ENCODE measurements at places on chromosomes 6 and 20. TPM values are rescaled to one million over a fixed set of nuclear protein-coding genes. Genes with fewer than 3 reads are reported as not detected.

- H3K4me3 ChIP-seq: no peak overlapping the region
- H3K4me1 ChIP-seq: no peaks in the 10 kb centered on the region
- H3K27ac ChIP-seq: no peak overlapping the region
- no peaks in the 10 kb centered on the region for H3K36me3 ChIP-seq
- DNase-seq: no peak
- H3K27me3 ChIP-seq: peaks cover 8% of the 10 kb centered on the region
Measured at GRCh38 chr6:40287296-40287850, 299.8 kb downstream of the LRFN2 start.

GRCh38 chr6:30267423-30267822 is 54.2 kb upstream of the TRIM26 start:
- no peak overlapping the region for H3K4me3 ChIP-seq
- DNase-seq: no peak
- H3K36me3 ChIP-seq: peaks cover 2% of the 10 kb centered on the region
- H3K27ac ChIP-seq: no peak overlapping the region
- no peaks in the 10 kb centered on the region for H3K4me1 ChIP-seq
- no peaks in the 10 kb centered on the region for H3K27me3 ChIP-seq

DNA sequence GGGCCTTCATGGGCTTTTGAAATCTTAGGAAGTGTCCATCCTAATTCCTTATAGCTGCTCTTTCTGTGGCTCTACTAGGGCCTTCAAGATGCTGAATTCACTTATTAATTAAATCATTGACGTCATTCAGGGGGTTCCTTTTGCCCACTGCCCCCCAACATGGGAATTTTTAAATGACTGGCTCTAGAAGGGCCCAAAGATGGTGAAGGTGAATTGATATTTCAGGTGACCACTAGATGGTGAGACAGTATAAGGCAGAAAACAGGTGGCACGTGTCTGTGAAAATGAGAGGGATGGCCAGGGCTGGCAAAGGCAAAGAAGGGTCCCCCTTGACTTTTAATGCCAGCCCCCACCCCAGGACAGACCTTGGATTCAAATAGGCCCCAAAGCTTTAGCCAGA is 11.8 kb downstream of the GNAS start:
- no peaks in the 10 kb centered on the region for H3K4me1 ChIP-seq
- no peak overlapping the region for H3K4me3 ChIP-seq
- H3K27me3 ChIP-seq: peaks cover 12% of the 10 kb centered on the region
- no peaks in the 10 kb centered on the region for H3K36me3 ChIP-seq
- H3K27ac ChIP-seq: no peak overlapping the region

DNA sequence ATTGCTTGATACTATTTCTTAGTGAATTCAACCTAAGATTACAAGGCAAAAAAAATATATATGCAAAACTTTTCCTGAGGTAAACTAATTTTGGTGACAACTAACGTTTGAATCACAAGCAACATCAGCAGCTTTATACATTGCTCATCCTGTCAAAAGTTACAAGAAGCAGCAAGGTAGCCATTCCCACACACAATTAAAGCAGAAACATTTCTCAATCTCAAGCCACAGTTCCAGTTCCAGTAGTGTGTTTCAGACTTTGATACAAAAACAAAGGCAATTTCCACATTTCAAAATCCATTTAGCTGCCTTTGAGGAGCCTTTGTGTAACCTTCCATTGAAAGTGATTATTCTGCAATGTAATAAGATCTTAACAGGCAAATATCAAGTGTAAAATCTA is 191.0 kb downstream of the WDR27 start:
- no peaks in the 10 kb centered on the region for H3K27me3 ChIP-seq
- H3K4me1 ChIP-seq: no peaks in the 10 kb centered on the region
- H3K4me3 ChIP-seq: no peak overlapping the region
- no peaks in the 10 kb centered on the region for H3K36me3 ChIP-seq
- DNase-seq: no peak

DNA sequence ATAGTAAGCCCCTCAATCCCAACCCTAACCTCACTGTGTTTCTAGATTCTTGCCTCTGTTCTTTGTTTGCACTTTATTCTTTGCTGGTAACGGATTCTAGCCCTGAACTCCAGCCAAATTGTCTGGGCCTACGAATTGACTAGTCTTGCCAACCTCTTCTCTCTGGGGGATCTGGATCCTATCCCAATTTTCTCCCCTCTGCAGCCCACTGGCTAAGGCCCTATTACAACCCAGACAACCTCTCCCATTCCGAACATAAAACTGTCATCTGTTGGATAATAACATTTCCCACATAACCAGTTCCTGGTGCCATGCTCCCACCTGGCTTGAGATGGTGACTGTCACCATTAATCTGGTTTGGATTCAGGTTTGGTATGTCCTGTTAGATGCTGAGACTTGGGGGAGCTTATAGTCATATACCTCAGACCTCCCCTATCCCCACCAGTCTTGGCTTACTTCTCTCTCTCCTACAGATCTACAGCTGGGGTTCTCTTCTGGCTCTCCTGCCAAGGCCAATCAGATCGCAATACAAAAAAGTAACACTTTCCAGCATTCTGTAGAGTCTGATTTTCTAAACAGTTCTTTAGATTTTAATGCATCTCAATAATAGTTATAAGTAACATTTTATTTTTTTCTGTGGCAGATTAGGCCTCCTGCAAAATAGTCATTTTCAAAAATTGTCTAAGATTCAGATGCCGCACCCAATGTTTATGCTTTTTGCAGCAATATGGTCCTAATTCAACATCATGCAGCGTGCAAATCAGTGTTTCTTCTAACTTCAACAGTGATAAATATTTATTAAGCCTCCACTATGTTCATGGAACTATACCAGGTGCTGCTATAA is 29.8 kb upstream of the AHI1 start:
- H3K36me3 ChIP-seq: no peaks in the 10 kb centered on the region
- H3K27ac ChIP-seq: no peak overlapping the region
- no peak overlapping the region for H3K4me3 ChIP-seq
- DNase-seq: no peak

DNA sequence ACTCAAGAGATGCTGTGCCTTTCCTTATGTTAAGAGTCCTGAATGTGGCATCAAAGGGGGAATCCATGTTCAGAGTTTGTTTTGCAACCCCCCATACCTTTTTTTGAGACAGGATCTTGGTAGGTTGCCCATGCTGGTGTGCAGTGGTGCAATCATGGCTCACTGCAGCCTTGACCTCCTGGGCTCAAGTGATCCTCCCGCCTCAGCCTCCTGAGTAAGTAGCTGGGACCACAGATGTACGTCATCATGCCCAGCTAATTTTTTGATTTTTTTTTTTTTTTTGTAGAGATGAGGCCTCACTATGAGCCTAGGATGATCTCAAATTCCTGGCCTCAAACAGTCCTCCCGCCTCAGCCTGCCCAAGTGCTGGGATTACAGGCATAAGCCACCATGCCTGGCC is 16.5 kb downstream of the PTPRA start:
- no peak for DNase-seq
- H3K36me3 ChIP-seq: no peaks in the 10 kb centered on the region
- no peaks in the 10 kb centered on the region for H3K27me3 ChIP-seq
- H3K27ac ChIP-seq: no peak overlapping the region
- peaks cover 4% of the 10 kb centered on the region for H3K4me1 ChIP-seq
- H3K4me3 ChIP-seq: no peak overlapping the region

GRCh38 chr20:23265226-23265625 is 85.4 kb upstream of the NXT1 start:
- no peaks in the 10 kb centered on the region for H3K36me3 ChIP-seq
- no peaks in the 10 kb centered on the region for H3K4me1 ChIP-seq
- H3K4me3 ChIP-seq: no peak overlapping the region
- peaks cover 19% of the 10 kb centered on the region for H3K27me3 ChIP-seq

DNA sequence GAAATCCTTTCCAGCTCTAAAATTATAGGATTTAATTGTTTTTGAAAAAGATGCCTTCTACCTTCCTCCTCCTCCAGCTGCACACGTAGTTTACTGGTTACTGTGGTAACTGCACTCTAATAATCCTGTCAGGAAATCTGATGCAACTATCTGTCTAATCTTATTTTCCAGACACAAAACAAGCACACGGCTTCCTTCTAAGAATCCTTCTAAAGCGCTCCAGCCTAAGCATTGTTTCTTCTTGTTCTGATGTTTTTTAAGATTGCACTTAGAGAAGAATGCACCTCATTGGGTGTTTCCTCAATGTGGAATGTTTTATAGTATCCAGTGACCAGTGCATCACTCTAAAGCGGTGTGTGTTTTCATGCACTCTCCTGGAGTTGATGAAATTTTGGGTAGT is 63.6 kb downstream of the CARMIL1 start:
- no peak overlapping the region for H3K4me3 ChIP-seq
- no peak overlapping the region for H3K27ac ChIP-seq
- DNase-seq: no peak
- no peaks in the 10 kb centered on the region for H3K36me3 ChIP-seq
- H3K4me1 ChIP-seq: no peaks in the 10 kb centered on the region

- H3K4me3 ChIP-seq: no peak overlapping the region
- no peaks in the 10 kb centered on the region for H3K27me3 ChIP-seq
- H3K27ac ChIP-seq: no peak overlapping the region
- no peaks in the 10 kb centered on the region for H3K4me1 ChIP-seq
- DNase-seq: no peak
- H3K36me3 ChIP-seq: no peaks in the 10 kb centered on the region
Measured at GRCh38 chr6:17740559-17741220, 34.0 kb upstream of the NUP153 start.

DNA sequence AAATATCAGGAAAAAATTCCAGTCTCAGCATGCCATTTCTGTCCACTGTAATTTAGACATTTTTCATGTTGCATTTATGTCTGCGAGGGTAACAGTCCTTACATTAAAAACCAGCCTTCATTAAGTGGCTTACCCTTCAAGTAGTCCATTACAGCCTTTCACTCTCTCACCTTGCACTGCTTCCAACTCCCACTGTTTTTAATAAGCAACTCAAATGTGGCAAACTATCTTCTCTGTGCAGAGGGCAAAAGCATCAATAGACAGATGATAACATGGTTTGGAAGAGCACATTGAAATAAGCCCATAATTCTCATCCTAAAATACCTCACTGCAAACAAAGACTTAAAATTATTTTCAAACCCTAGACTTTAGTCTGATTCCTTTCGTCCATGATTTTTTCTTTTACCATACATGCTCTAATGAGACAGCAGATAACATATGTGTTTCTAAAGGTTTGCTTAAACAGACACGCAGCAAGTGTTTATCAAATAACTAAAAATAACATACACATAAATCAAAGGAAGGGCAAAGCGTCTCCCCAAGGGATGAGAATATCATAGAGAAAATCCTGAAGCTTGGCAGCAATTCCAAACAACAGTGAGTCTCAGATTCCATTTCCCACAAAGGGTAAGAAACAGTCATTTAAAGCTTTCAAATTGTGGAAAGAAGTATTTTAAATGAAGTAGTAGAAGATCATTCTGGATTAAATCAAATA is 130.4 kb downstream of the PTPRK start:
- H3K27me3 ChIP-seq: no peaks in the 10 kb centered on the region
- no peak overlapping the region for H3K4me3 ChIP-seq
- H3K36me3 ChIP-seq: no peaks in the 10 kb centered on the region
- no peak for DNase-seq

DNA sequence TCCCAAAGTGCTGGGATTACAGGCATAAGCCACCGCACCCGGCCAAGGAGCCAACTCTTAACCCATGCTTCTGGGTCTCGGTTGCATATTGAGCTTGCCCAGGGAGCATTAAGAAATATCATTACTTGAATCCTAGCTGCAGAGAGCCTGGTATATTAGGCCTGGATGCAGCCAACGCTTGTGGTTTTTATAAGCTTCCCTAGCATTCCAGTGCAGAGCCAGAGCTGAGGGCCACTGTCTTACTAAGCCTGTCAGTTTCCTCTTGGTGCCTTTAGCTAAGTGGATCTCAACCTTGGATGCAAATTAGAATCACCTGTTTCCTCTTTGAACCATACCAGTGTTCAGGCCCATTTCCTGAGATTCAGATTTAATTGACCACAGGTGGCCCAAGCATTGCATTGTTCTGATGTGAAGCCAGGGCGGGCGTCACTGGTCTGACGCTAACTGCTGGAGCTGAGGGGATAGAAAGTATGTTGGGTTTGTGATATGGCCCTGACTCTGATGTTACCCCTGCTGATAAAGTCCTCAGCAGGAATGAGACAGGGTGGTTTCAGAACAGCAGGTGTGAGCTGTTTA is 76.3 kb downstream of the BTBD3 start:
- H3K36me3 ChIP-seq: no peaks in the 10 kb centered on the region
- DNase-seq: no peak
- no peak overlapping the region for H3K27ac ChIP-seq
- no peaks in the 10 kb centered on the region for H3K4me1 ChIP-seq
- H3K4me3 ChIP-seq: no peak overlapping the region

GRCh38 chr6:85017352-85017751 is 253.0 kb upstream of the TBX18 start:
- DNase-seq: no peak
- H3K4me3 ChIP-seq: no peak overlapping the region
- no peaks in the 10 kb centered on the region for H3K36me3 ChIP-seq

- no peak overlapping the region for H3K27ac ChIP-seq
- no peaks in the 10 kb centered on the region for H3K4me1 ChIP-seq
- H3K4me3 ChIP-seq: no peak overlapping the region
Measured at GRCh38 chr20:8260837-8261251, 128.8 kb downstream of the PLCB1 start.

GRCh38 chr6:137754866-137755265 is 112.2 kb upstream of the TNFAIP3 start:
- H3K27ac ChIP-seq: no peak overlapping the region
- no peak overlapping the region for H3K4me3 ChIP-seq
- H3K4me1 ChIP-seq: no peaks in the 10 kb centered on the region
- DNase-seq: no peak

GRCh38 chr20:21520702-21521595 is 7.1 kb upstream of the NKX2-2 start:
- H3K4me3 ChIP-seq: no peak overlapping the region
- no peak for DNase-seq
- no peak overlapping the region for H3K27ac ChIP-seq
- no peaks in the 10 kb centered on the region for H3K4me1 ChIP-seq
- no peaks in the 10 kb centered on the region for H3K36me3 ChIP-seq

GRCh38 chr6:38310061-38310460 is 329.7 kb downstream of the BTBD9 start:
- H3K36me3 ChIP-seq: no peaks in the 10 kb centered on the region
- no peak overlapping the region for H3K4me3 ChIP-seq
- H3K4me1 ChIP-seq: no peaks in the 10 kb centered on the region

The TRAM2 gene
- total RNA-seq: 9.3 TPM

The SASH1 gene
- 1.1 TPM for total RNA-seq

The TRIM27 gene
- 91.7 TPM for total RNA-seq

The SLC25A27 gene
- 0.70 TPM for total RNA-seq

The PIGU gene
- 11.6 TPM for total RNA-seq

The OR2B6 gene
- total RNA-seq: not detected

The KCNS1 gene
- not detected for total RNA-seq

The GSTA2 gene
- not detected for total RNA-seq
